Activated CD8-positive, alpha-beta memory T cell treated with anti-CD3 and anti-CD28 coated beads, Interleukin-2, amount 10 ng/mL, durations not matched to agents 7 days and 5 days (primary cell): ENCODE measurements at places on chromosomes 5 and 9. TPM values are rescaled to one million over a fixed set of nuclear protein-coding genes. Genes with fewer than 3 reads are reported as not detected.

GRCh38 chr9:89999176-89999533 lies 394.3 kb downstream of the GADD45G start:
- no peak overlapping the region for H3K4me3 ChIP-seq
- no peak for DNase-seq
- H3K27me3 ChIP-seq = peaks cover 17% of the 10 kb centered on the region
- peaks cover 26% of the 10 kb centered on the region for H3K4me1 ChIP-seq
- peak overlapping the region; percentile 26 for H3K27ac ChIP-seq

DNA sequence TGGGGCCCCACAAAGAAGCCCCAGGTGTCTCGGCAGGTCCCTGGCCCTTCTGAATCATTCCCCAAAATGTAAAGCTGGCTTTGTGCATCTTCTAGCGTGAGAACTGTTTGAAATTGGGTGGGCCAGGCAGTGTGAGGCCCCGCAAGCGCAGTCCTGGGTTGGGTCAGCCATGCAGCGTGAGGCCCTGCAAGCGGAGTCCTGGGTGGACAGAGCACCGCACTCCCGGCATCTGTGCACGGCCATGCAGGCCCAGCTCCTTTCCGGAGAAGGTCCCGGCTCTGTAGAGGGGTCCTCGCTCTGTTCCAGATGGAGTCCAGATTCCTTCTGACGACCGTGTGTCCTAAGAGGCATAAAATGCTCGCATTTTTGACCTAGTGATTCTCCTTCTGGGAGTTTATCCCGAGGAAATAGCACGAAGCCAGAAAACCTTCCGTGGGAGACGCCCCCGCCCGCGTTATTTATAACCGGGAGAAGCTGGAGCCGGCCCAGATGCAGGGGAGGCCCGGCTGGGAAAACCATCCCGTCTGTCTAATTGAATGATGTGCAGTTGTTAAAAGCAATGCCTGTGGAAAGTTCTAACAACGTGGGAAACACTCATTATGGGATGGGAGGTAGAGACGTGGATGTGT lies 19.4 kb upstream of the NOTCH1 start:
- H3K4me1 ChIP-seq = no peaks in the 10 kb centered on the region
- no peaks in the 10 kb centered on the region for H3K27me3 ChIP-seq
- H3K27ac ChIP-seq = no peak overlapping the region
- no peak for DNase-seq

GRCh38 chr9:95515272-95516113 lies 1.3 kb downstream of the PTCH1 start:
- peaks cover 25% of the 10 kb centered on the region for H3K4me1 ChIP-seq
- H3K36me3 ChIP-seq = no peaks in the 10 kb centered on the region
- peak overlapping the region; percentile 33 for H3K4me3 ChIP-seq
- H3K27ac ChIP-seq = no peak overlapping the region

DNA sequence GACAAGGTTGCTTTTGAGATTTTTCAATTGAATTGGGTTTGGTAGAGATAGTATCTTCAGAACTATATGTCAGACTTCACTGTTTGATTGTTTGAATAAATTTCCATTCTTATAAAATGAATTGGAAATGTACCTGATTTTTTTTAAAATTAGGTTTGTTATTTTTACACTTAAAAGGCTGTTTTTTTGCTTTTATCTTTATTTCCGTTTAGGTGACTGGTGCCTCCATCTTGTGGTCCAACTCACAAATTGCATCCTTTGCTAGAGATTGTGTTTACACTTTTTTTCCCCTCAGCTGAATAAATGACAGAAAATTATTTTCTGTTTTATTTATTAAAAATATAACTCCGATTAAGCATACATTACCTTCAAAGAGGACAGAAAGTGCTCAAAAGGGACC lies 15.6 kb downstream of the NDUFAF2 start:
- no peak for DNase-seq
- no peak overlapping the region for H3K27ac ChIP-seq
- H3K4me1 ChIP-seq = no peaks in the 10 kb centered on the region
- H3K27me3 ChIP-seq = no peaks in the 10 kb centered on the region

DNA sequence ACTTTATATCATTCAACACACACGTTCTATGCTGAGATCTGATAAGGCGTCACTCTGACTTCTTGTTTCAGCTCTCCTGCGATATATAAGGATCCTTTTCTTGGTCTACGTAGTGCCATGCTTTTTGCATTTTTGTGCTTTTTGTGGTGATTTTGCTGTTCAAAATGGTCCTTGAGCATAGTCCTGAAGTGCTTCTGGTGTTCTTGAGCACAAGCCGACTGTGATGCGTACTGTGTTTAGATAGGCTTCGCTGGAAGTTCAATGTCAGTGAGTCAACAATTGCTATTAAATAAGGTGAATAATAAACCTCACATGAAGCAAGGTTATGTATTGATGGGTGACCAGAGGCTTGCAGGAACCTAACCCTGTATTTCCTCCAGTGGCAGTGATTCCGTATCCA lies 46.8 kb downstream of the ACO1 start:
- peaks cover 2% of the 10 kb centered on the region for H3K4me1 ChIP-seq

DNA sequence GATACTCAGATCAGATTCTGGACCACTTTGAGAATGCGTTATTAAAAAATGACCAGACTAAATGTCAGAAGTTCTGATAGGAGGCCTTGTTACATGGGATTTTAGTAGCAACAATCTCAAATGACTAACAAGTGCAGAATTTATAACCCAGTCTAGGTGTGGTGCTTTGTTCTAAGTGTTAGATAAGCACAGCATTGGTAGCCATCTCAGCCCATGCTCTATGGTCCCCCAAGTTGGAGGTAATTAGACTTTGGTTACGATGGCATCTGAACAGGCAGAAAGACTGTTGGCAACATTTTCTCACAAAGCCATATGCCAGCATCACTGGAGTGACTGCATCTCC lies 140.4 kb upstream of the RPS23 start:
- H3K4me3 ChIP-seq = no peak overlapping the region
- no peaks in the 10 kb centered on the region for H3K4me1 ChIP-seq
- H3K27ac ChIP-seq = no peak overlapping the region

FOXD4 gene
- total RNA-seq = 0.49 TPM

ANKRD20A1 gene
- not detected for total RNA-seq

PDE8B gene
- 0.68 TPM for total RNA-seq

FAT2 gene
- not detected for total RNA-seq
